ENCODE measurements at places on chromosomes 2 and 18. TPM values are rescaled to one million over a fixed set of nuclear protein-coding genes. Genes with fewer than 3 reads are reported as not detected.

The STRN gene
- total RNA-seq = 5.1 TPM

The TEKT4 gene
- not detected for total RNA-seq

The PLB1 gene
- 0.34 TPM for total RNA-seq

The LRPPRC gene
- total RNA-seq = 43.3 TPM

Measured in bronchus fibroblast of lung (primary cell).